ENCODE measurements at places on chromosomes 3 and 15. TPM values are rescaled to one million over a fixed set of nuclear protein-coding genes. Genes with fewer than 3 reads are reported as not detected.

Gene ROPN1
- not detected for polyA plus RNA-seq

GRCh38 chr15:55879181-55879580, 114.2 kb downstream of the NEDD4 start:
- H3K4me1 ChIP-seq: no peaks in the 10 kb centered on the region
- H3K36me3 ChIP-seq: no peaks in the 10 kb centered on the region
- H3K27ac ChIP-seq: no peak overlapping the region
- H3K27me3 ChIP-seq: no peaks in the 10 kb centered on the region
- H3K4me3 ChIP-seq: no peak overlapping the region

DNA sequence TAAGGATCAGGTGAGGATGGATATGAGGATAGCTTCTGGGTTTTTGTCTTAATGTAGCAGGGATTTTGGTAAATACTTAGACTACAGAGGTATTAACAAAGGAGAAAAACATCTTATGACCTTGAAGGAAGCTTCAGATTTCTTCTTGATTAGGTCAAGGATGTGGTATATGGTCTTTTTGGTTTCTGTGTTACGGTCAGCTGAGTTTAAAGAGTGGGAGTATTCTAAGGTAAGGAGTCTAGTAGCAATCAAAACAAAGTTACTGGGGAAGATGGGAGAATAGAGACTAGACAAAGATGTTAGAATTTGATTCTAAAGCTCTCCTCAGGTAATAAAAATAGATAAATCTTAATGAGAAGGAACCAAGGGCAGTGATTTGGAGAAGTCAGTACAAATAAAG, 6.2 kb downstream of the HMG20A start:
- H3K36me3 ChIP-seq: no peaks in the 10 kb centered on the region
- peaks cover 4% of the 10 kb centered on the region for H3K4me1 ChIP-seq
- H3K27me3 ChIP-seq: no peaks in the 10 kb centered on the region
- no peak overlapping the region for H3K4me3 ChIP-seq
- no peak for DNase-seq
- no peak overlapping the region for H3K27ac ChIP-seq

DNA sequence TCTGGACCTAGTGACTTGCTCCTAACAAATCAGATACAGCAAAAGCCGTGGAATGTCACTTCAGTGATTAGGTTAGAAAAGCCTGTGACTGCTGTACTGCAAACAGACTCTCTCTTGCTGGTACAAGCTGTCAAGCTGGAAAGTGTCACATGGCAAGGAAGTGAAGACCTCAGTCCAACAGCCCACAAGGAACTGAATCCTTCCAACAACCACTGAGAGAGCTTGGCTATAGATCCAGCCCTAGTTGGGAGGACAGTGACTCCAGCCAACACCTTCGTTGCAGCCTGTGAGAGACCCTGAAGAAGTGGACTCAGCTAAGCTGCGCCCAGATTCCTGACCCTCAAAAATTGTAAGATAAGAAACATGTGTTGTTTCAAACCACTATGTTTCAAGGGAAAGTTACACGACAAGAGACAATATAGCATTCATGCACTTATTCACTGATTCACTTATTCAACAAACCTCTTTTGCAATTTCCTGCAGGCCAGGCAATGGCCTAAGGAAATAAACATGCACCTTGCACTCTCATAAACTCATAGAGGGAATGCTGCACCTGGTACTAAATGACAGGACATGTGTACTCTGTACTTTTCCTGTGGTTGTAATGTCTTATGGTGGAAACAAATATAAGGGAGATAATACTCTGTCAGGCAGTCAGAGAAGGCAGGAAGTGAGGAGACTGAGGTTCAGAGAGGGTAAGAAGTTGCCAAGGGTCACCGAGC, 142.9 kb downstream of the CADPS start:
- no peaks in the 10 kb centered on the region for H3K36me3 ChIP-seq
- H3K4me1 ChIP-seq: no peaks in the 10 kb centered on the region
- no peak overlapping the region for H3K4me3 ChIP-seq

GRCh38 chr3:151765685-151766084, 32.0 kb downstream of the AADACL2 start:
- DNase-seq: no peak
- no peak overlapping the region for H3K27ac ChIP-seq
- H3K4me3 ChIP-seq: no peak overlapping the region
- no peaks in the 10 kb centered on the region for H3K27me3 ChIP-seq
- H3K36me3 ChIP-seq: no peaks in the 10 kb centered on the region
- H3K4me1 ChIP-seq: peaks cover 3% of the 10 kb centered on the region

DNA sequence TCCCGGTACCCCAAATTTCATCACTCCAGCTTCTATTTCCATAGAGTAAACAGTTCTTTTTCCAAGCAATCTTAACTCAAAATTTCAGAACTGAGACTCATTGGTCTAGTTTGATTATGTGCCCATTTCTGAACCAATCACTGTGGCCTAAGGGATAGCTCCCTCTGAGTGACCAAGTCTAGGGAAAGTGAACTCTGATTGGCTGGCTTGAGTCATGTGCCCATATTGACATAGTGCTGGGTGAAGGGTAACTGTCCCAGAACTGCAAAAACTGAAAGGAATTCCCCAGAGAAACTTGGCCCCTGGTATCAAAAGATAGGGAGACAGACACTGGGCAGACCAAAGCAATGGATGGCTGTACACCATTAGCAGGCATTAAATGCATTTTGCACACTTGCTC, 171.2 kb upstream of the WNT5A start:
- no peak for DNase-seq
- no peak overlapping the region for H3K4me3 ChIP-seq
- H3K27me3 ChIP-seq: no peaks in the 10 kb centered on the region
- peaks cover 3% of the 10 kb centered on the region for H3K4me1 ChIP-seq
- H3K27ac ChIP-seq: no peak overlapping the region

GRCh38 chr3:186307594-186308221, 54.3 kb downstream of the DGKG start:
- H3K4me3 ChIP-seq: no peak overlapping the region
- no peak overlapping the region for H3K27ac ChIP-seq
- peaks cover 6% of the 10 kb centered on the region for H3K4me1 ChIP-seq
- peaks cover 5% of the 10 kb centered on the region for H3K27me3 ChIP-seq
- DNase-seq: no peak
